Activated T-cell treated with anti-CD3 and anti-CD28 coated beads for 24 hours (primary cell): ENCODE measurements at places on chromosomes 16 and 17.
A peak's percentile ranks its signal among the peaks of the same experiment; 100 is the strongest.

DNA sequence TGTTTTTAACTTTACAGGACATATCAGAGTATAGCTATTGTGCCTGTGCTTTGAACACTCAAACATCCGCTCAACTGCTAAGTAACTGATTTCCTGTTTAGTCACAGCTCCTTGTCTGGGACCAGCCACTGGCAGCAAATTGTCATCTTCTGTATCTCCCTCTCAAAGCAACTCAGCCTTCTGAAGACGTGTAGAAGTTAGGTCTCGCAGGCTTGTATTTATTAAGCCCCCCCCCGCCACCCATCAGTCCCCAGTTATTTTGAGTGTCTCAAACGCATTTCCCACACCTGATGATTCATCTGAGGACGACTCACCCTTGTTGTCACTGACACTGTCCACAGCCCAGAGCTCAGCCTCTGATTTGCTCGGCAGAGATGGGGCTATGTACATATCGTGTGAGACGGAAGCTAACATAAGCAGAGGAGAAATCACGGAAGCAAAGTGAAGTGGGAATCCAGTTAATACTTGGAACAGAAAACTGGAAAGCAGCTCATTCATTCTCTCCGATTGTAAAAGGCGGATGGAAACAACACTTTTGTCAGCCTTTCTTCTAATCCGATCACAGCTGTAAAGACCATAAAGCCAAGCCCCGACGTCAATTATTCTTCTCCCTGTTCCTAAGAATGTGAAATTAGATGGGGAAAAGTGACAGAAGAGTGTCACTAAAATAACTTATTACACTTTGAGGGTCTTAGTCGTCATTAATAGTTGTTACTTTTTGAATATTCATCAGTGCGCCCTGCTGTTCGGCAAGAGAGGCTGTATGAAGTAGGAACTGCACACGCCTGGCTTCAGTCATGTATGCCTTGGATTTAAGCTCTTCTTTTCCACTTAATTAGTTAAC lies 64.2 kb downstream of the PITPNC1 start:
- peak; percentile 58 for DNase-seq

DNA sequence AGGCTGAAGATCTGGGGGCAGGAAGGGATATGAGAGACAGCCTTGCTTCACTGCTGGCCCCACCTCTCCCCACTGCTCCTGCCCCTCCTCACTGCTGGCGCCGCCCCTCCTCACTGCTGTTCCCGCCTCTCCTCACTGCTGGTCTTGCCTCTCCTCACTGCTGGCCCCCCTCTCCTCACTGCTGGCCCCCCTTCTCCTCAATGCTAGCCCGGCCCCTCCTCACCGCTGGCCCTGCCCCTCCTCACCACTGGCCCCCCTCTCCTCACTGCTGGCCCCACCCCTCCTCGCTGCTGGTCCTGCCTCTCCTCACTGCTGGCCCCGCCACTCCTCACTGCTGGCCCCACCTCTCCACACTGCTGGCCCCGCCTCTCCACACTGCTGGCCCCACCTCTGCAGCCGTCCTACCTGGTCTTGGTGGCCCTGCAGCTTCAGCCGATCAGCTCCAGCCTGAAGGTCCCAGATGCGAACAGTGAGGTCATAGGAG lies 9.5 kb upstream of the PAM16 start:
- no peak for DNase-seq

GRCh38 chr16:10333321-10334032 lies 52.4 kb upstream of the ATF7IP2 start:
- DNase-seq = no peak

DNA sequence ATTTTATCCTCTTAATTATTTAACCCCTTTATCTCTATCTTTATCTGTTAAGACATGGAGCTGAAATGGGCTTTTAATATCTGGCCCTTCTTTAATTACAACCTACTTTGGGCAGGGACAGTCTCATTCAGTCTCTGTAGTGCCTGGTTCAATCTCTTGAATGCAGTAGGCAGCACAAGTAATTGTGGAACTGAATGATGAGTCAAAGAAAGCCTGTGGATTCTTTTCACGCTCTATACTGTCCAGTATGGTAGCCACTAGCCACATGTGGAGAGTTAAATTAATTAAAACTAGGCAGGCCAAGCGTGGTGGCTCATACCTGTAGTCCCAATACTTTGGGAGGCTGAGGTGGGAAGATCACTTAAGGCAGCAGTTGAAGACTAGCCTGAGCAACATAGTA lies 9.3 kb downstream of the BPTF start:
- DNase-seq = no peak
